ENCODE measurements at places on chromosomes 7 and 10.

- DNase-seq, result no peak
Measured at GRCh38 chr7:9608560-9608959, 1175.2 kb downstream of the NXPH1 start.

DNA sequence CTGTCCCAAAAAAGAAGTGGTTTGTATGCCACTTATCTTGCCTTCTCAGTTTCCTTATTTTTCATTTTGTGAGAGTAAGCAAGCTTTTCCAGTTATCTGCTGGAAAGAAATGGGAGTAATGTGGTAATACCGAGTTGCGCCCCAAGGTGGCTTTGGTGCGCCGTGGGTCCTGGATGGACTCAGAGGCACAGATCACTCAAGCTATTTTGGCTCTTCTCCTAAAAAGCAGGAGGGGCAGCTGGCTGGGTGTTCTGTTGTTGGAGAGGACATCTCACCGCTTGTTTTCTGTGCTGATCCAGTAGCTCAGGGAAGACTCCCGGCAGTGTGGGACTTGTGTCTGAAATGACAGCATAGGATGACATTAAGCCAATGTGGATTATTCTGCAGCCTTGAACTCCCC lies 16.4 kb downstream of the PRKRIP1 start:
- peak; percentile 40 for DNase-seq

DNA sequence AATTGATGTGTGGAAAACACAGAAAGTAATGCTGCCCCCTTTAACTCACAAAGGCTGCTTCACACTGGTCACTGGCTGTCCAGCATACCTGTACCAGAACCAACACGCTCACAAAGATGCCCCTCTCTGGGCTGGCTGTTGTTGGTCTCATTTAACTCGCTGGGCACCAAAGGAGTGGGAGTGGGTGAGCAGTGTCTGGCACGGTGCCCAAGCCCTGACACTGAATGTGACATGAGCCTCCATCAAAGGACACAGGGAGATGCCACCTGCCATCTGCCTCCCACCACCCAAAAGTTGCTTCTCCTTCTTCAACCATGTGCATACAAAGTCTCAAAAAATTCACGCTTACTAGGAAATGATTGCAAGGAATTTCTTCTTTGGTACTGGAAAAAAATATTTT lies 86.8 kb downstream of the FGFR2 start:
- no peak for DNase-seq

- no peak for DNase-seq
Measured at GRCh38 chr7:111172564-111173257, 81.8 kb downstream of the LRRN3 start.

DNA sequence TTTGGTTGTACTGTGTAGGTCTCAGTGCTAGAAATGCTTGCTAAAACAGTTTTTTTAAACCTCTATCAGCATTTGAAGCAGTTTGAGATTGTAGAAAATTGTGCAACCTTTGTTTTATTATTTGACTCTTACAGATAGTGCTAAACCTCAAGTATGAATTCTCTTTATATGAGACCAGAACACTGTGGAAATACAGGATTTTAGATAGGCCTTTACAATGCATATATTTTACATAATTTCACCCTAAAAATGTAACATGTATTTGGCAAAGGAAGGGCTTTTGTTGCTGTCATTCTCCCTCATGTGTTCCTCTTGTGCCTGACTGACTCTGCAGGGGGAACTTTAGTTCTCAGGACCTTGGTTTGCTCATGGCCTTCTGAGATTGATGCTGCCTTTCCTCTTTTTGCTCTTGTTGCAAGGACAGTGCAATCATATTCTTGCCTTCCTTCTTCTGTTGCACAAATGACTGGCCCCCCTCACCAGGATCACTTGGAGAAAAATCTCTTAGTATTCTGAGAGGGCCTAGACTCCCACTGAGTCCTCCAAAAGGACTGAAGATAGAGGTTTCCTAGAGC lies 188.7 kb downstream of the PPP1R9A start:
- DNase-seq, result no peak

GRCh38 chr10:10985361-10985760 lies 32.3 kb upstream of the CELF2 start:
- DNase-seq, result no peak

Measured in T-helper 9 cell (primary cell).